Anterior cingulate cortex (tissue), 58 donors: ENCODE measurements at places on chromosomes 2 and 18.

GRCh38 chr2:219369447-219369861 is 18.3 kb downstream of the DNPEP start:
- DNase-seq, result peak; percentile 19

GRCh38 chr2:200577027-200577426 is 8.8 kb upstream of the AOX1 start:
- no peak for DNase-seq

DNA sequence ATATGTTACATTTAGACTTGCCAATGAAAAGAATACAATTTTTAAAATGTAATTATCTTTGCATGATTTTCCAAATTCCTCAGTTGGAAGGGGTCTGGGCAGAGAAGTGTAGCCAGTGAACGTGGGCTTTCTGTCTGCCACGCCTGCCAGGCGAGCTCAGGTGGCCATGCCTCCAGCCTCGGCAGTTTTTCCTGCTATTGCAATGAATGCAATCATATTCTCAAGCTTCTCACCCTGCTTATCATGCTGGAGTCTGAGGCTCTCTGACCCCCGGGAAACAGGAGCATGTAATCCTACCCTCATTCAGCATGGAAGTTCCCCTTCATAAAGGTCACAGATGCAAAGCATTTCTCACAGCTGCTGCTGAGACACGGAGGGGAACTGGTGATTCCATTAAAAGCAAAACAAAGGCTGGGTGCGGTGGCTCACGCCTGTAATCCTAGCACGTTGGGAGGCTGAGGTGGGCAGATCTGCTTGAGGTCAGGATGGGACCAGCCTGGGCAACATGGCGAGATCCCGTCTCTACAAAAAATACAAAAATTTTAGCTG is 154.8 kb downstream of the MBP start:
- no peak for DNase-seq

- no peak for DNase-seq
Observed at GRCh38 chr18:78612318-78612717, 367.3 kb upstream of the SALL3 start.

DNA sequence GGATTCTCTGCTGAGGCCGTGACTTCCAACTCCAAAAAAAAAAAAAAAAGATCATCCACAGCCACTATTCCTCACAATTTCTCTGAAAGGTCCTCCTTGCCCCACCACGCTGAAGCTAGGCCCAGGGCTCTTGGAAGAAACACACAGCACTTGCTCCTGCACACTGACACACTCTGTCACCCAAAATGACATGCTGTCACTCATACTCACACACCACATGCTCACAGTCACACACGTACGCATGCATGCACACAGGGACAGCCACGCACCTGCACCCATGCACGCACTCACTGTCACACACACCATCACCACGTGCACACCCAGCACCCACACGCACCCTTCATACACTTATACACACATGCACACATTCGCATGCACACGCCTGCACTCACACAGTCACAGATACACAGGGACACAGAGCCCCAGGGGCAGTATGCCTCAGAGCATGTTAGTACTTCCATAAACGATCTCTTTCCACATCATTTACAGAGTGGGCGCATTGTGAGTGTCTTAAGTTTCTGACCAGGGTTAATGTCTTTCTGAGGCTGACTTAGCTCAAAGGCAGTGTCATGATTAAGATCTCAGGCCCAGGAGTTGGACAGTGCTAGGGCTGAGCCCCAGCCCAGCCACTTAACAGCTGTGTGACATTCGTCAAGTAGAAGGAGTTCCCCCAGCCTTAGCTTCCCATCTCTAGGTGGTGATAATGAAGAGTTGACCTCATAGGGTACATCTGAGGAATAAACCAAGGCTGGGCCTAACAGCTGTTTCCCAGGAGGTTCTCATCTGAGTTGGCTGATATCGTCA is 93.4 kb downstream of the GLI2 start:
- no peak for DNase-seq

GRCh38 chr2:26011609-26011989 is 22.3 kb upstream of the RAB10 start:
- no peak for DNase-seq

DNA sequence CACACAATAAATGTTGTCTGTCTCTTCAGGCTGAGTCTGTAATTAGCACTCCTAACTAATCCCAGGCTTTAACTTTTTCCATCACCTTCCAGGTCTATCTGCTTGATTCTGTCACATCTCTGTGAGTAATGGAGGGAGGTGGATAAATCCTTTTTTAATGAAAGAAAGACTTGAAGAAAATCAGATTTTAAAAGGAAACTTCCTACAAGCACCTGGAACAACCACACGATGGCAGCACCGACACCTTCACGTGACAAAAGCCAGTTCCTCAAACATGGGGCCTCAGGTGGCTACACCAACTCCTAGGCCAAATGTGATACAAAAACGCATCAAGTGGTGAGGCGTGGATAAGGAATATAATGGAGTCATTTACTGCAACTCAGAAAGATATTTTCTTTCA is 41.8 kb downstream of the TGFBRAP1 start:
- DNase-seq, result no peak

- DNase-seq, result no peak
Observed at GRCh38 chr2:172389685-172390339, 37.6 kb upstream of the ITGA6 start.

GRCh38 chr2:128064353-128064752 is 26.6 kb upstream of the UGGT1 start:
- no peak for DNase-seq

- no peak for DNase-seq
Observed at GRCh38 chr2:205290299-205290698, 392.0 kb upstream of the NRP2 start.

DNA sequence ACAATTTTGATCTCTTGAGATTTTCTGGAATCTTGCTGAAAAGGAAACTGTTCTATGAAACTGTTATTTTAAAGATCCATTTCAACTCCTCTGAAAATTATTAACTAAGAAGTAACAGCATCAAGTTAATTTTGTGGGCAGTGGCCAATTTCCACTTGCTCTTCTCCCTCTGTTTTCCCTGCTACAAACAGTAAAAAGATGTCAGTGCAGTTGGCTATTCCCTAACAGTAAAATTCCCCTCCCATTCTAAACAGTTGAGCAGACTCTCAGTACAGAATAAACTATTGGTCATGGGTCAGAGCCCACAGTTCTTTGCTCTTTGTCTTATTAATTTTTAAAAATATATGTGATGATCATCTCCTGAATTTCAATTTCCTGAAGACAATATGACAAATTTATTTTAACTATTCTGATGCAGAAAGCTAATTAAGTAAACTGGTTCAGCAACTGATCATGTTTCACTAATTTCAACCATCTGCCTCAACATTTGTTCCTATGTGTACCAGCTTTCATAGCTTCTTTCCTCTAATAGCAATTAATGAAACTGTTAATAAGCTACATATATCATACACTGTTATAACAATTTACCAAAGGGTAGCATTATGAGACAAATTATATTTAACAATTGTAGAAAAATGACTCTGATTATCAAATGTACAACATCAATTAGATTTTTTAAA is 41.1 kb upstream of the GALNT5 start:
- no peak for DNase-seq

- DNase-seq, result no peak
Observed at GRCh38 chr2:75790814-75791467, 80.2 kb upstream of the GCFC2 start.

DNA sequence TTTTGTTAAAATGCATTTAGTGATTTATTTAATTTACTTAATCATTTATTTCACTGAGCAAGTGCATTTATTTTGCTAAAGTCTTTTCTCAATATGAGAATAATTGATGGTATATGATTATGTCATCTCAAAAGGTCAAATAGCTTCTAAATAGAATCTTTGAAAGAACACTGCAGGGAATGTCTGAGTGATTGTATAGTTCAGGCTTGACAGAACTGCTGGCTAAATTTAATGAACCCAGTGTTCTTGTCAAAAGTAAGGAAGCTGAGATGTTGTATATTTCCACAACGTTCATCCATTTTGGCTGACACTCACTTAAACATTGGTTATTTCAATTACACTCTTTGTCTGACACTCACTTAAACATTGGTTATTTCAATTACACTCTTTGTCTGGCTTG is 39.3 kb upstream of the CDH7 start:
- DNase-seq, result no peak

DNA sequence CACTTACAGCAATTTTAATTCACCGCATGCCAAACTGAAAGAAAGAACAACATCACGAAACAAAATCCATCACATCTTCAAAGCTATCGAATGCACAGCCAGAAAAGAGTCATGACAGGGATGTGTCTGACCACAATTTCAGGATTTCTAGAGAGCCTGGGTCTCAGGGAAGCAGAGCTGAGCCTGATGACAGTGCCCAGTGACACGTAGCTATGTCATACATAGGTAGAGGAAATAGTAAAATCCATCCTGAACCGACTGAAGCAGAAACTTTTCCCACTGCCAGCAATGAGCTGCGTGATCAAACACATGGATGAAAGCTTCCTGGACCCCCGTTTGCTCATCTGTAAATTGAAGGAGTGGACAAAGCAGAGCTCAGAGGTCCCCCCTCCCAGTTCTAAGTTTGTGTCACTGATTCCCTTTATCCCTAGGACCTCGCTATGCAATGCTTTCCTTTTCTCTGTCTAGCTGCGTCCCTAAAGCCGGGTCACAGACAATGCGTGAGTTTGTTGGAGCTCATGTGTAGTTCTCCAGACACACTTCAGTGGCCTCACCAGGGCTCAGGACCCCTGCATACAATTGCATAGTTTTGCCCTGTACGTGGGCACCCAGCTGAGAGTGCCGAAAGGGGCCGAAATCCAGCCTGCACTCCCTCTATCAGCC is 37.6 kb downstream of the CCBE1 start:
- DNase-seq, result no peak

GRCh38 chr2:20171445-20171977 is 53.4 kb downstream of the SDC1 start:
- DNase-seq, result no peak

DNA sequence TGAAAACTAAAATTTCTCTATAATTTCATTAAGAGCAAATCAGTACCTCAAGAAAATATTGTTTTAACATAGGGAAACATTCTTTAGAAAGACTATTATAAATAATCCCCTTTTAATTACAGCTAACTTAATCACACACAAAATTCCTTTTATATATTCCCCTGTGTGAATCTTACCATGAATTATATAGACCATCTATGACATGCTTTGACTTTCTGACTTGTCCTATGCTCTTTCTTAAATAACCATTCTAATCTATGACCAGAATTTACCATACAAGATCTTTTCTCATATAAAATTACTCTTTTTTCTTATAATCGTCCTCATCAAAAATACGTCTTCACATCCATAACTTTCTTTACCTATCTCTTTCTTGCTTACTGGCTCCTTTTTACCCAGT is 824.2 kb upstream of the FAM98A start:
- no peak for DNase-seq

- no peak for DNase-seq
Observed at GRCh38 chr2:37774976-37775907, 103.8 kb upstream of the CDC42EP3 start.

- DNase-seq, result no peak
Observed at GRCh38 chr2:60267122-60267521, 286.3 kb downstream of the BCL11A start.

GRCh38 chr2:10269711-10270610 is 32.7 kb upstream of the HPCAL1 start:
- DNase-seq, result no peak

GRCh38 chr18:48852794-48853193 is 98.0 kb downstream of the SMAD7 start:
- DNase-seq, result no peak

DNA sequence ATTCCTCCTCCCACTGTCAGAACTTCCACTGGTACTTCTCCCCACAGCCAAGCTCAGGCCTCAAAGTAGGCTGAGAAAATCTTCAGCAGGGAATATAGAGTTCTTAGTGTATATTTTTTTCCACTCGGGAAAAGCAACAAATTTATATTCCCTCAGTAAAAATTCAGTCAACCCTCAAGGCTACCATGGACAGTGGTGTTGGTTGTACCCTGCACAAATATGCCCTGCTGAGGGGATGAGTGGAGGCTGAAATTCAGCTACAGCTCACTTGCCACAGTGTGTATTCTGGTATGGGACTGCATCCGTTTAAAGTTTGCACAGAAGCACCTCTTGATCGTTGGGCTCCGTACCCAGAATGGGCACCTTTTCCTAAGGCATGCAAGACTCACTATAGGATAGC is 90.8 kb upstream of the LGALSL start:
- DNase-seq, result no peak

DNA sequence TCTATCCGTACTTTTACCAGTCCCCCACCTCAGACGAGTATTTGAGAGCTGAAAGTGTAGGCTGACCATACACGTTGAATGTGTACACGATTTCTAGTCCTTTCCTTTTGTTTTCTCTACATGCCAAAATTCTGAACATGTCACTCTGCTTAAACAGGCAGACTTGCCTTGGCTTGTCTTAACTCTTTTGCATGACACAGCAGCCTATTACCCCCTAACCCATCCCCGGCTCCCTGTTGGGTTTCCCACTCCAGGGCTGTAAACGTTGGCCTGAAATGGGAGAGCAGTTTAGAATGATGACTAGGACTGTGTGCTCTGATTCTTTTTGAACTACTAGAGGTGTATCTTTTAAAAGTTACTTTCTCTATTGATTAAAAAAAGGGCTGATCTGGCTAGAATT is 19.1 kb downstream of the MTCL1 start:
- DNase-seq, result no peak

DNA sequence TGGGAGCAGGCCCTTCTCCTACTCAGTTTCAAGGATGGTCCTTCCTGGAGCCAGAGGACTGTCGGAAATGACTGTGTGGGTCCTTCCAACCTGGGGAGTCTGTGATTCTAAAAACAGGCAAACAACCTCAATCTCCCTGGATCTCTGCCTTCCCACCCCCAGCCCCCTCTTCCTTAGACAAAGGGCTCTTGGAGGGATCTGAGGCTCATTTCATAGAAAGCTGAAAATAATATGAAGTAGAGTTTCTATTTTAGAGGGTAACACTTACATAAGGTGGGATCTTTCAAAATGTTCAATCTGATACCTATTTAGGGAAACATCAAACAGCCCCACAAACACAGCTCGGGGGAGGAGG is 69.4 kb downstream of the RHOB start:
- no peak for DNase-seq

DNA sequence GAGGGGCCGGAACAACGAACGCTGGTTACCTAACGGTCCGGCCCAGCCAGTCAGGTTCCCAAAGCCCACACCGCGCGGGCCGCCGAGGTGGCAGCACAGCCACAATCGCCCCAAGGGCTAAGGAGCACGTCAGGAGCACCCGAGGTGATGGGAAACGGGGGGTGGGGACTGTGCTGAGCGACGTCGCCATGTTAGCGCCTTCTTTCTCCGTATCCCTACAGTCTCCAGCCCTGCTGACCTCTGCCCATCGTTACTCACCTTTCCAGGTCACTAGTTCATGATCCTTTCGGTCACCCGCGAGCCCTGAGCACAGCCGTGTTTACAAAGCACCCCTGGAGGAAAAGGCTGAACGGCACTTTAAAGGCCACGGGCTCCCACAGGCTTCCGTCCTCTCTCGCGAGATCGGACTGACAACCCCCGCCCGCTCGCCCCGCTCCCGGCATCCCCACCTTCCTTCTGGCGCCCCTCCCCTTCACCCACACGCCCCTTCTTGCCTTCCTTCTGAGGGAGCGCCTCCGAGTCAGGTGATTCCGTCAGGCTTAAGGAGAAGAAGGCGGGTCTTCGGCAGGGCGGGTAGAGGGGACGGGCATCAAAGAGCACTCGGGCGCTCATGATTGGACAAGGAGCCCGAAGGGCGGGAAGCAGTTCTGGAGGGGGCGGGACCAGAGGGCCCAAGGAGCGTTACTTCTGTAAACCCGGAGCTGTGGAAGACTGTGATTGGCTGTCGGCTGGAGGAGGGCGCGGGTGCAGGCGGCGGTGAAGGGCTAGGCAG is at the start of gene ATF2:
TSS of gene ATF2 (minus strand) at position 412 of the 772 bp plus-strand sequence. CDS start 31,760 bp downstream, outside the sequence.
- DNase-seq, result peak; percentile 89

- no peak for DNase-seq
Observed at GRCh38 chr2:108910011-108910431, 79.0 kb downstream of the EDAR start.
